ENCODE measurements at places on chromosomes 12 and 14.
A peak's percentile ranks its signal among the peaks of the same experiment; 100 is the strongest.

- DNase-seq: no peak
These were observed 12.7 kb upstream of the KRT77 start for GRCh38 chr12:52716061-52716460.

DNA sequence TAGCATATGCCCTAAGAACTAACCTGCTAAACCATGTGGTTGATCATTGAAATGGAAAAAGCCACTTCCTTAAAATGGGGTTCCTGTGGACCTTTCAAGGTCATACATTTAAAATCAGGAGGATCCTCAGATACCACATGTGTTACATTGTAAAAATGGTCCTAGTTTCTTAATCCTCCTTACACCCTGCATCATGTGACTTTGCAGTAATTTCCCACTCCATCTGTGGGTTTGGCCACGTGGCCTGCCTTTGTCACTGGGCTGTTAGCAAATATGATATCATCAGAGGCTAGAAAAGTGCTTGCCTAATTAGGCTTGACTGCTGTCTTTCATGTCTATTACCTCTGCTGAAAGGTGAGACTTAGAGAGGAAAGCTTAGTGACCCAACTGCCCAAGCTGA lies 70.7 kb downstream of the CMKLR1 start:
- DNase-seq: no peak

GRCh38 chr12:10069976-10070375 lies 28.8 kb downstream of the CLEC1A start:
- no peak for DNase-seq

DNA sequence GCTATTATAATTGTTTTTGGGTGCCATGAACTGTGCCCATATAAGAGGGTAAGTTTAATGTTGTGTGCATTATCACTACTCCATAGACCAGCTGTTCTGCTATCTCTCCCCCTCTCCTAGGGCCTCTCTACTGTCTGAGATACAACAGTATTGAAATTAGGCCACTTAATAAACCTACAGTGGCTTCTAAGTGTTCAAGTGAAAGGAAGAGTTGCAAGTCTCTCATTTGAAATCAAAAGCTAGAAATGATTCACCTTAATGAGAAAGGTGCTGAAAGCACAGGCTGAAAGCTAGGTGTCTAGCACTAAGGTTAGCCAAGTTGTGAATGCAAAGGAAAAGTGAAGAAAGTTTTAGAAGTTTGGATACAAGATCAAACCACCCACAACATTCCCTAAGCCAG lies 168.0 kb downstream of the SLC16A7 start:
- DNase-seq: no peak

- no peak for DNase-seq
These were observed 65.3 kb downstream of the IPO8 start for GRCh38 chr12:30630076-30630978.

DNA sequence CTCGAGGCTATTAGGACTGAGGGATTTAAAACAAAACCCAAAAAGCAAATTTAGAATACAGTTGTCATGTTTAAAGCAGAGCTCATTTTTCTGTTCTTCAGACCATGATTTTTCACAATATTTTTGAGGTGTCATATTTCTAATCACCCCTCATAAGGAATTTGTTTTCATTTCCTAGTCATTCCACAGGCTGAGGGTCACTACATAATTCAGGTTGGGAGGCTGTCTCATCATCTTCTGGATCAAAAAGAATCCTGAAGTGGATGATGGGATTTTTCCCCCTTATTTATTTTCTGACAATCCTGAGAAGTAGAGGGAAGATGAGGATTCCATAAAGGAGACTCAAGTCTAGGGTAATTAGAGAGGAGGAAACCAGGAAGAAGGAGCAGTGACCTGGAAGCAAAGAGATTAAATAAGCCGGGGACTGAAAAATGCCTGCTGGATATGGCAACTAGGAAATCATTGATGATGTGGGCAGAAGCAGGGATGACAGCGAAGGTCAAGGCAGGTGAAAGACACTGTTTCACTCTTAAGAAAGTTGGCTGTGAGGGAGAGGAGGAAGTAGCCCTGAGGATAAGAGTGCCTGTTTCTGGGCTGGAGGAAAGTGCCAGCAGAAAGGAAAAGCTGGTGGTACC lies 9.0 kb upstream of the PCNX1 start:
- DNase-seq: peak; percentile 59

GRCh38 chr14:91059576-91060350 lies 678 bp downstream of the RPS6KA5 start:
- no peak for DNase-seq

Data from fibroblast of upper back skin (primary cell).